ENCODE measurements at places on chromosomes 5 and 9. TPM values are rescaled to one million over a fixed set of nuclear protein-coding genes. Genes with fewer than 3 reads are reported as not detected.
A peak's percentile ranks its signal among the peaks of the same experiment; 100 is the strongest.

- DNase-seq = no peak
These were observed 101.6 kb upstream of the SSBP2 start for GRCh38 chr5:81852291-81853029.

The F2RL2 gene
- total RNA-seq = not detected

DNA sequence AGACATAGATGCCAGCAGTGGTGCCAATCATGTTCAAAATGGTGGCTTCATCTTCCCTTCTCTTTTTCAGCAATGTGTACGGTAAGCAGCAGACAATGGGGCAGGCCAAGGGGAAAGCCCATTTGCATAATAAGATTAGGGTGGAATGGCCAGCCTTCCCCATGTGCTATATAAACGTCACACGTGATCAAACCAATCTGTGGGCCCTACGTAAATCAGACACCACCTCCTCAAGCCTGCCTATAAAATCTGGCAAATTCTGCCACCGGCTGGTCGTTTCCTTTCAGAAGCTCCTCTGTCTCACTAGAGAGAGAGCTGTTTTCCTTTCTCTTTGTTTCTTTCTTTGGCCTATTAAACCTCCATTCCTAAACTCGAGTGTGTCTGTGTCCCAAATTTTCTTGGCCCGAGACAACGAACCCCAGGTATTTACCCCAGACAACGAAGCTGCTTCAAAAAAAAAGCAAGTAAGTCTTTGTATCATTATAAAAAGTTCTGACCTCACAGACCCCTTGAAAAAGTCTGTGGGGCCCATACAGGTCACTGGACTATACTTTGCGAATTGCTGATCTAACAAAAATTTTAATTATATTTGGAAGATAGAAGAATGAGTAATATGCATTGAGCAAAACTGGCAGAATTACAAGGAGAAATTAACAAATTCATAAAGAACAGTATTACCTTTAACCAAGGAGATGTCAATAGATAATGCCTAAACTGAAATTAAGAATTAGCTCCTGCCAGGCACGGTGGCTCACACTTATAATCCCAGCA, 15.2 kb downstream of the ZBTB5 start:
- no peak for DNase-seq

The MZB1 gene
- total RNA-seq = 0.22 TPM

The NUDT12 gene
- 9.2 TPM for total RNA-seq

GRCh38 chr5:137075163-137075970, 423.8 kb downstream of the SPOCK1 start:
- peak; percentile 84 for DNase-seq

DNA sequence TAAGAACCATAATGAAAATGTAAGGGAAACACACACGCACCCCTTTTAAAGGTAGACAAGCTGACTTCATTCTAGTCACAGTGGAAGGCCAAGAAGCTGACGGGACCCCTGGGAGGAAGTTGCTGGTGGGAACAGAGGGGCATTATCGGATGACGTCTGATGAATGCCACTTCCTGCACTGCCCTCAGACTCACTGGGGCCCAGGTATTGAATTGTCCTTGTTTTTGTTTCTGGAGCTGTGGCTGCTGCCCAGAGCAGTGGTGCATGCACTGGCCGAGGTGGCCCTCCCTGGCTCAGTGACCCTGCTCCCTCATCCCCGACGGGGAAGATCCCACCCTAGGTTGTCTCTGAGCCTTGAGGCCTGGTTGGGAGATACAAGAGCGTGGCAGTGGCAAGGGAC, 15.3 kb upstream of the RPL26L1 start:
- DNase-seq = no peak
